ENCODE measurements at places on chromosomes 12 and 14. TPM values are rescaled to one million over a fixed set of nuclear protein-coding genes. Genes with fewer than 3 reads are reported as not detected.

The C12orf50 gene
- not detected for total RNA-seq

The MYL2 gene
- total RNA-seq = not detected

The SLCO1B1 gene
- not detected for total RNA-seq

The OGFOD2 gene
- 11.3 TPM for total RNA-seq

The SELPLG gene
- total RNA-seq = 2.4 TPM

The POTEM gene
- not detected for total RNA-seq

The TMEM179 gene
- not detected for total RNA-seq

The CCDC197 gene
- total RNA-seq = not detected

The MAP1LC3B2 gene
- 4.6 TPM for total RNA-seq

The COPS7A gene
- 5.8 TPM for total RNA-seq

The BEGAIN gene
- 1.1 TPM for total RNA-seq

The IFNG-AS1 gene
- total RNA-seq = not detected

The CDCA4 gene
- total RNA-seq = 10.1 TPM

The APOF gene
- total RNA-seq = not detected

The EGLN3 gene
- total RNA-seq = 27.7 TPM

The LTBR gene
- total RNA-seq = 188 TPM

The CELA1 gene
- total RNA-seq = not detected

The DAO gene
- total RNA-seq = not detected

The ABHD12B gene
- total RNA-seq = not detected

The KRT79 gene
- total RNA-seq = not detected

The C3AR1 gene
- 3.5 TPM for total RNA-seq

The KRT6A gene
- 56.6 TPM for total RNA-seq

The RPGRIP1 gene
- 0.29 TPM for total RNA-seq

The RDH12 gene
- not detected for total RNA-seq

The KLRC1 gene
- total RNA-seq = 4.7 TPM

The COX8C gene
- not detected for total RNA-seq

The MYO1H gene
- total RNA-seq = not detected

The VRTN gene
- not detected for total RNA-seq

The SERPINA1 gene
- total RNA-seq = 43.7 TPM

The LIN7A gene
- total RNA-seq = 163 TPM

The SLCO1B3 gene
- not detected for total RNA-seq

The SERPINA3 gene
- total RNA-seq = 90.2 TPM

The PTPRB gene
- total RNA-seq = 18.0 TPM

The GOLGA5 gene
- total RNA-seq = 35.8 TPM

The BCL11B gene
- 9.6 TPM for total RNA-seq

Measured in stomach (tissue), 19 donors.